Activated CD4-positive, alpha-beta T cell treated with anti-CD3 and anti-CD28 coated beads, Interleukin-2, amount 50 U/mL, for 1 hour (primary cell): ENCODE measurements at places on chromosomes 7 and 10.
A peak's percentile ranks its signal among the peaks of the same experiment; 100 is the strongest.

DNA sequence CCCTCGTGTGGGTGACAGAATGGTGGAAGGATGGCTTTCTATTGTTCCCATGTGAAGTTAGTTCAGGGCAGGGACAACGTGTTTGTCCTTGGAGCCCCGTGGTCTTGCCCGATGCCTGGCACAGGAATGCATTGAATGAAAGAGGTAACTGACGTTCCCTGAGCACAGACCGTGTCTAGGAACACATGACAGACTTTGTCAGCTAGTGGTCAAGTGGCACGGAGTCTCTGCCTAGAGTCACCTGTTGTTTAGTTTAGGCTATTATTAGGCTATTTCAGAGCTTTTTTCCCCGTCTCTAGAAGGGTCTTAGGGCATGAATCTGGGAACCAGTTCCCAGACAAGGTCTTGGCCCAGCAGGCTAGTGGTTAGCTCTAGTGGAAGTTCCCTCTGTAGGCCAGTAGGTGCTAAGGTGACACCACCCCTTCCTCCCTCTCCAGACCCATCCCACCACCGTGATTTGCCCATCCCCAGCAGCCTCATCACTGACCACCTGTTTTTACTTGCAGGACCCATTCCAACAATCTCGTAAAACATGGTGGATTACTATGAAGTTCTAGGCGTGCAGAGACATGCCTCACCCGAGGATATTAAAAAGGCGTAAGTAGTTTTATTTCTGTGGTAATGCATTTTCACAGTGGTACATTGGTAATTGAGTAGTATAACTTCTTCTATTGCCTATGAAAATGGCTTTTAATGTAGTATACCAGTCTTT is 21.4 kb downstream of the DNAJB6 start:
- DNase-seq, result no peak

DNA sequence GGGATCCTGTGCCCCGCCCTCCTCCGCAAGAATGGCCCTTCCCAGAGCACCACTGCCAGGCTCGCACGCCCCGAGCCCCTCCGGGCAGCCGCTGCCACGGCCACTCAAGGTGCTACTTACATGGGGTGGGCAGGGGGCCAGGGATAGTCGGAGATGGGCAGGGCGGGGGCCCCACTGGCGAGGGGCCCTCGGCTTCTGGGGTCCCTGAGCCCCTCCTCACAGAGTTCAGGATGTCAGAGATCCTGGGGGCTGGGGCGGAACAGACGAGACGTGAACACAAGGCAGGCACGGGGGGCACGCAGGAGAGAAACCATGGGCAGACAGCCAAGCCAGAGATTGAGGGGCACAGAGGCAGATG is 25.6 kb downstream of the YKT6 start:
- DNase-seq, result no peak

DNA sequence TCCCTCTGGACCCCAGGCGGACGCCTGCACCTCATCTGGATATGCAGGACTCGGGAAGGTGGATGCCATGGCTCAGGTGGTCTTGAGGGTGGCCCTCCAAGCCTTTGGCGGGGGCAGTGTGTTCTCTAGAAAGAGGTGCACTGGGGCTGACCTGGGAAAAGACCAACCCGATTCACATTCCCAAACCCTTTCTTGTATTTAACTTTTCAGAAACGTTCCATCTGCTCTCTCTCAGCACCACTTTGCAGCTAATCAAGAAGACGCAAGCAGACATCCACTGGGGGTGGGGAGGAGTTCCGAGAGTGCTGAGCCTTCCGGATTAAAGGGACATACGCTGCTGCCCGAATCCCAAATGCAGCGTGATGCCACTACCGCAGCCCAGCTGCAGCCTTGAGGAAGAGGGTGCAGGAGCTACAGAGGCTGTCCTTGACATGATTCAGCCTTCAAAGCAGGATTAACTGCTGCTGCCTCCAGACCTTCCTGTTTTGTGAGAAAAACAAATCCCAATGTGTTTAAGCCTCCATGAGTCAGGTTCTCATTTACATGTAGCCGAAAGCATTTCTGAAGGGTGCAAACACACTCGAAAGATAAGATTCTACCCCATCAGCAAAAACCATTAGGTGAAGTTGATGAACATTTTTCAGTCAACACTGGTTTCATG is 39.9 kb downstream of the RBM17 start:
- no peak for DNase-seq

GRCh38 chr10:3095373-3096139 is 28.2 kb downstream of the PFKP start:
- peak; percentile 23 for DNase-seq

- no peak for DNase-seq
These were observed 258.7 kb downstream of the PTEN start for GRCh38 chr10:88122145-88122544.

DNA sequence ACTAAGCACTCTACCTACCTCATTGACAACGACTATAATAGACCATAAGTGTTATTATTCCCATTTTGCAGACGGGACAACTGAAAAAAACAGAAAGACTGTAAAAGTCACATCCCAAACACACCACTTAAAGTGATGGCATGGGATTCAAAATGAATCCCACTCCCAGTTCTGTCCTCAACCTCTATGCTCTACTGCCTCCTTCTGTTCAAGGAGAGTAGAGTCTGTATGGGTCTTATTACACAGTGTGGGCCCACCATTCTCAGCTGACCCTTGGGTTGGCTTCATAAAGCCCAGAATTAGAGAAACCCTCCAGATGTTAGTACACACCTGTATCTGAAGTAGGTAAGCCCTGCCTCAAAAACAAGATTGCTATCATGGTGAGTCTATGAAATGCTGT is 102.2 kb downstream of the GRM8 start:
- no peak for DNase-seq

GRCh38 chr7:151456276-151456675 is 16.3 kb upstream of the CRYGN start:
- DNase-seq, result no peak

GRCh38 chr7:44112231-44112996 is 8.3 kb downstream of the AEBP1 start:
- DNase-seq, result no peak

DNA sequence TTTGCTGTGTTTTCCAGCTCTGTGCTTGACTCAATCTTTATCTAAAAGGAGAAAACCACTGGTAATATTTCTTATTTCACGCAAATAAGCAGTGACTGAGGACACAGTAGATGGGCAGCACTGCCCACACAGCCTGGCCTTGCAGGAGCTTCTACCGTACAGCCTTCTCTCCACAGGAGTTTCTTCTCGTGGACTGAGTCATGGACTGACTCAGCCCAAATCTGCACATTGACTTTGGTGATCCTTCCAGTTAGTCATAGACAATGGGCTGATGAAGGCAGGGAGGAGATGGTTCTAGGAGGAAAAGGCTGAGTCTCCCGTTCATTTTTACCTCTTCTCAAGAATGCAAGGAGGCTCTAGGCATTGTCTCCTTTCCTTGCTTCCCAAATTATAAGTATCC is 200.7 kb downstream of the RAPGEF5 start:
- DNase-seq, result no peak

GRCh38 chr10:119084896-119085295 is 4.3 kb upstream of the EIF3A start:
- DNase-seq, result no peak

GRCh38 chr7:138276891-138277290 is 183.2 kb upstream of the TRIM24 start:
- DNase-seq, result no peak

- no peak for DNase-seq
These were observed 30.9 kb downstream of the TRIM8 start for GRCh38 chr10:102675011-102675665.

DNA sequence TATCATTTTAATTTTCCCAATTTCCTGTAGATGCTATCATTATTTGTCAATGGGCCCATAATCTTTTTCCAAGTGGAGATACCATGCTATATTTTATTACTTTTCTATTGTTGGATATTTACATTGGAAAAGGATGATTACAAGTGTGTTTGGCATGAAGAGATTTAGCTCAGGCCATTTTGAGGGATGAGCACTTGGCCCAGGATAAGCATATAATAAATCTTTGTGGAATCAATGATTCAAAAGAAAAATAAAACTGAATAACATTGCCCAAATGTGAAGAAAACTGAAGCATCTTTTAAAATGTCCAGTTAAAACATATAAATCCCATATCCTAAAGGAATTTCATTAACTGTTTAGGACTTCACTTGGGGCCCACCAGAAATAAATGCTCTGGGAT is 260.9 kb upstream of the BMPER start:
- no peak for DNase-seq

GRCh38 chr10:96797485-96797884 is 34.6 kb upstream of the LCOR start:
- no peak for DNase-seq

- DNase-seq, result no peak
These were observed 29.3 kb downstream of the KMT2C start for GRCh38 chr7:152406491-152406890.

DNA sequence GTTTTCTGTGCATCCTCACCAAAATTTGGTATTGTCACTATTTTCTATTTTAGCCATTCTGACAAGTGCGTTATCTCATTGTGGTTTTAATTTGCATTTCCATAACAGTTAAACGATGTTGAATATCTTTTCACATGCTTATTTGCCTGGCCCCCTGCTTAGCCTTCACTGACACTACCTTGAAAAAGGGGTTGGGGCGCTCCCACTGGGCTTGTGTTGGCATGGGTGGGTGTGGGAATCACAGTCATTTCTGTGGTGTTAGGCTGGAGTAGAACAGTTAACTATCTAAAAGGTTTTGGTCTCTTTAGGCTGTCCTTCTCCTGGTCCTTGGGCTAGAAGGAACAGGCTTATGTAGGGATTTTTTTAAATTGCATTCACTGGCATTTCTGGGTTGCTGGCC is 72.2 kb upstream of the TMEM140 start:
- no peak for DNase-seq

DNA sequence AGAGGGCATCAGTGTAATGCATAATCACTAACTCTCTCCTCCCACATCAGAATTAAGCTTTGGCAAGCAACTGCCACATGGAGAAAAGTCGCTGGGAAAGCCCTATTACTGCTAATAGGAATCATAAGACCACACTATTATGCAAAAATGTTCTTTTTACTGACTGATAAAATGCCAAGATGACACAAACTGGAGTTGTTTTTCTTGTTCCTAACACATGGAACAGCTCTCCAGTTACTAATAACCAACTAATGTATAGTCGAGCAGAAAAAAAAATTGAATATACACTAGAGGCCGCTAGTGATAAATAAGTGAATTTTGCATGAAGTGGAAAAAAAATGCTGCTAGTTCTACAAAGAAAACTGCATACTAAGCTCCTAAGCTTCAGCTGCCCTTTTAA is 165.6 kb downstream of the TPK1 start:
- no peak for DNase-seq

GRCh38 chr7:2007551-2007950 is 225.2 kb downstream of the MAD1L1 start:
- DNase-seq, result no peak

DNA sequence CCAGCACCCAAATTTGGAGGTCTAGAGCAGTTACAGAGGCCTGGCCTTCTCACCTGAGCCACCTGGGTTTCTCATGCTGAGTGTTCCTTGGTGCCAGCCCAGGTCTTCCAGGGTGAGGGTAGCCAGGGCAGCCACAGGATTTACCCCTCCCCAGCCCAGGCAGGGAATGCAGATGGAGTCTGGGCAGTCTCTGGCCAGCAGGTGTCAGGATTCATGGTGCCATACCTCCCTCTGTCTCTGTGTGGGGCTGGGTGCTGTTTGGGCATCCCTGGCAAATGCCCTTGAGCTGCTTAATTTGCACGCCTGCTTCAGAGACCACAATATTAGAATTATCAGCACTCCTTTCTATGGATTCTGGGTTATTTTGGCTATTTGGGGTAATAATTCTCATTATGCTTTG is 246.7 kb downstream of the GFRA1 start:
- no peak for DNase-seq

- no peak for DNase-seq
These were observed 11.5 kb downstream of the SHH start for GRCh38 chr7:155800741-155801267.

DNA sequence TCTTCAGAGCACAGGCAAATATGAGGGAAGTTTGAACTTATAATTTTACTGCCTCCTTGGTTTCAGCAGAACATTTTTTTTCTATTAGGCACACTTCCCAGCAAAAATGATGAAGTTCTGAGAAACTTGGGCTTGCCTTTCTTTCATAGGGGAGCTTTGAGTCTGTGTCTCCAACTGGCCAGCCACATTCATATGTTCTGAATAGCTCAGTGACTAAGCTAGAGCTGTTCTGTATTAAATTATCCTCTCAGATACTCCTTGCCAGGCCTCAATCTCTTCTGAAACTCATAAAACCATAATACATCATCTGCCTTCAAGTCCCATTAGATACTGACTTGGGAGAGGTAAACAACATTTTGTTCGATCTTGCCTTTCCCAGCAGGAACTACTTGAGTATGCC is 476.5 kb downstream of the GPAM start:
- no peak for DNase-seq

GRCh38 chr10:11562888-11563287 is 48.6 kb downstream of the USP6NL start:
- no peak for DNase-seq

GRCh38 chr10:123614888-123615287 is 51.3 kb upstream of the GPR26 start:
- DNase-seq, result peak; percentile 38

DNA sequence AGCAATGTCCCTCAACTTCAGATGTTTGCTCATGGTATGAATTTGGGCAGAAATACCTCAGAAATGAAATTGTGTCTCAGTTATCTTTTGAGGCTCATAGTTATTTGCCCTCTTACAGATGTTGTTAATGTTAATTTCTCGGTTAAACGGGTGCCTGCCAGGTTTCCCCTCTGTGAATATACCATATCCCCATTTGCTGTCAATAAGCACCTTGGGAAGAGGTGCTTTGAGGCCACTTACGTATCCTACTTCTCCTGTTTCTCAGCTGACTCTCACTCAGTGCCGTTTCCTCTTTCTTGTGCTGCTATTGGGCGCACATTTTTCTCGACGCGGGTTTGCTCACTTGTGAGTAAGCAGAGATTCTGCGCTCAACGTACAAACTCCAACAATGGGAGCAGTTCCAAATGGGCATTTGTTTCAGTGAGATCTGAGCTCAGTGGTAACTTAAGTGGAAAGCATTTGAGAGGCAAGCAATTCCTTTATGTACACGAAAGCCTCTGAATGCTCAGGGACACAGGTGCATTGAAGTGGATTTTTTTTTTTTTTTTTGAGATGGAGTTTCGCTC is 34.8 kb upstream of the JAKMIP3 start:
- no peak for DNase-seq

DNA sequence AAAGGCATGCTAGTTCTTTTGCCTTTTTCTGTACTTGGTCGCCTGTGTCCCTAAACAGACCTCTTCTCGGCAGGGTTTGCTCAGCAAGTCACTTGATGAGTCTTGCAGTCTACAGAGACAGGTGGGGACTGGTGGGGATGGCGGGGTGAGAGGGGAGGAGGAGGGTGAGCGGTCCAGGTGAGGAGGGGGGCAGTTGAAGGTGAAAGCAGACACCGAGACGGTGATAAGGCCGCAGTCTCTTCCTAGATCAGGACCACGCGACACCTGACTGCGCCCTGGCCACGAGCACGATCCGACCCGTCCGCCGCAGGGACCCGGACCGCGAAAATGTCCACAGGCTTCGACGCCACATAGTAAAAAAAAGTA is 566 bp downstream of the ASNS start:
- DNase-seq, result peak; percentile 16
